ENCODE measurements at places on chromosomes 1 and 21.

DNA sequence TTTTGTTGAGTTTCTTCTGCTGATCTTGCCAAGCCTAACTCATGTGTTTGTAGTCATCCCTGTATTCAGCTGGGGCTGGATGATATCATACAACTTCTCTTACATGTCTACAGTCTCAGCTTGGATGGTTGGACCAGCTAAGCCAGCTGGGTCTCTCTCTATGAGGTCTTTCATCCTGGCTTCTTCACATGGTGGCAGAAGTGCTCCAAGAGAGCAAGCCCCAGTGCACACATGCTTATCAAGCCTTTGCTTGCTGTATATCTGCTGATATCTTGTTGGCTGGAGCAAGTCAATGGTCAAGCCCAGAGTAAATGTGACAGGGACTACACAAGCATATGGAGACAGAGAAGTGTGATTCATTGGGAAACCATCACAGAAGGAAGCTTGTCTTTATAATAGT lies 29.2 kb upstream of the SLC44A5 start:
- no peak for DNase-seq

DNA sequence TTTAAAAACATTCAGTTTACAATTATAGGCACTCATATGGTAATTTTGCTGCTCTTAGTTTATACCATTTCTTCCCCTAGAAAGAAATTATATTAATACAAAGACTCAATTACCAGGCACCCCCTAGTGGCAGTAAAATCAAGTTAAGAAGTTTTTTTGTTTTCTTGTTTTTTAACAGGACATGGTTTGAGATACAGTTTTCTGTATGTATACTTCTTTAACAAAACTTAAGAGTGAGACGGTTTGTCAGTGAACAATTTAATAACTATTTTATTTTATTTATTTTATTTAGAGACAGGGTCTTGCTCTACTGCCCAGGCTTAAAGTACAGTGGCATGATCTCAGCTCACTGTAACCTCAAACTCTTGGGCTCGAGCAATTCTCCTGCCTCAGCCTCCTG lies 224.6 kb downstream of the FAF1 start:
- DNase-seq, result peak; percentile 55

DNA sequence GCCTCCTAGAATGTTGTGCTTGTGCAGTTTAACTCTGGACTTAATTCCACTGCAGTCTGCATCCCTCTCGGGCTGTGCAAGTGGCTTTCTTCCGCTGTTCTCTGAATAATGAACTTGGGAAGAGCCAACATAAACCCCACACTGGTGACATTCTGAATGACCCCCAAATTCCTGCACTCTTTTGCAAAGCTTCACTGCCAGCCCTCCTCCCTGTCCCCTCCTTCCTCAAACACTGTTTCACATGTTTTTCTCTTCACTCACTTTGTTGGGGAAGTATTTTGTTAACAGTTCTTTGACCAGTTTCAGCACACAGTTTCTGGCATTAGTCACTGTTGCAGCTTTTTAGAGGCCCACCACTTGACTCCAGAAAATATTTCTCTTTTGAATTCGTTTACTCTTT lies 39.7 kb downstream of the GNG12 start:
- no peak for DNase-seq

DNA sequence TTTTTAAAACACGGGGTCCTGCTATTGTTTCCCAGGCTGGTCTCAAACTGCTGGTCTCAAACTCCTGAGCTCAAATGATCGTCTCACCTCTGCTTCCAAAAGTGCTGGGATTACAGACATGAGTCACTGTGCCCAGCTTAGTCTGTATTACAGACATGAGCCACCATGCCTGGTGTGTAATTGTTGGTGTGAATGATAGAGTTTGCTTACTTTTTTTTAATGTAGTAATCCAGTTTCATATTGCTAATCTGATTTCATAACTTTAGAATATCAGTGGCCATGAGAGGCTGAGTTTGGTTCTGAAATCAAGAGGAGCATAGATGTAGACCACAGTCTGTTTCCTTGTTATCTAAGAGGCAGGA lies 3.4 kb downstream of the EPB41 start:
- DNase-seq, result no peak

- DNase-seq, result no peak
Measured at GRCh38 chr1:201090541-201090940, 21.7 kb downstream of the CACNA1S start.

DNA sequence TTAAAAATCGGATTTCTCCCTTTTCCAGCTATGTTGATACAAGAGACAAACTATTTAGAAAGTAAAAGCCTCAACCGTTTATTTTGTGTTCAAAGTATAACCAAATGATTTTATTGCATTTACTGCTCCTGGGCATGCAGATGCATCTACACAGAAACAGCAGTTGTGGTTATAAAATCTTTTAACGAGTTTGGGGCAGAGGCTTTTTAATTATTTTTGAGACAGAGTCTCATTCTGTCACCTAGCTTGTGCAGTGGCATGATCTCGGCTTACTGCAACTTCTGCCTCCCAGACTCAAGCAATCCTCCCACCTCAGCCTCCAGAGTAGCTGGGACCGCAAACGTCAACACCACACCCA lies 33.6 kb downstream of the ZNF496 start:
- DNase-seq, result no peak

DNA sequence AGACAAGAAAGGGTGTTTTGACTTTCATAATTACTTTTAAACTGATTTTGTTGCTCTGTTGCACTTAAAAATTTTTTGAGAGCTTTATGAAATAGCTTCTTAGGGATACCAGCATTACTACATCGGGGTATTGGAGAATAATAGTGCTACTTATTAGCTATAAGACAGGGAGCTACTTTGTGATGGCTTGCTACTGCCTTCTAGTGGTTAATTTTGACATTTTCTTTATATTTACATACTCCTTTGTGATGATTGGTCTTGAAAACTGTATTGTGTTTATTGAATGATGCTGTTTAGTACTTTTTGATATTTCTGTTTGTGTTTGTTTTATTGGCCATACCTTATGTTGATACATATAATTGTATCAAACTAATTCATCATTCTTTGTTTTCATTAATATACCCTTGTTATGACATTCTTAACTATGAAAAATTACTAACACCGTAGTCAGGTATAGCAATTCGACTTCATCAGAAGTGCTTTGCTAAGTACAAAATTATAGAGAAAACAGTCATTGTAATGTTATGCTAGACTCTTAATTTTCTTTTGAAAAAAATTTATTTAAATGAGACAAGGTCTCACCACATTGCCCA lies 85.5 kb downstream of the CLIC4 start:
- peak; percentile 81 for DNase-seq

DNA sequence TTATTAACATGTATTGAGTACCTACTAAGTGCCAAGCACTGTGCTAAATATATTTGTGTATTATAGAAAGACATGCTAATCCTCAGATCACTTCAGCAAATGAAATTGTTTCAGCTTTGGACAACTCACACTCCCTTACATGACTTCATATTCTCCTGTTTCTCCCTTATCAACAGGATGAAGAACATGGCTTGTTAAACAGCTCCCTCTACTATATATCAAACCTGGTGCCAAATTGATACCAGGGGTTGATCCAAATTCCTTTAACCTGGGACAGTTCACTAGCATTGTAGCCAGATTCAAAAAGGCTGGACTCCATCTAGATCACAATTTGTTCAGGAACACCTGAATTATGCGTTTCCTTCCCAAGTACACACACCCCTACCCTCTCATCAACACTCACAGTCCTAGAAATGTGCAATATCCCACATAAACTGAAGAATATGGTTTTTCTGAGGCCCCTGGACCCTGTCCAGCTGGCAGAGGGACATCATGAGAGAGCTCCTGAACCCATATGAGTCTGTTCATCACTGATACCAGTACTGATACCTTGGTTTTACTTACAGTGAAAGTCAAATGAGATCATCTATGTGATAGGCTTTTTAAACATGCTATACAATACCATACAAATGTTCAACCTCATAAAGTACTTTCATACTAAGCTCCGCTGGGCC lies 47.0 kb upstream of the PALMD start:
- DNase-seq, result no peak

GRCh38 chr1:232291261-232291660 lies 338.7 kb downstream of the SIPA1L2 start:
- no peak for DNase-seq

DNA sequence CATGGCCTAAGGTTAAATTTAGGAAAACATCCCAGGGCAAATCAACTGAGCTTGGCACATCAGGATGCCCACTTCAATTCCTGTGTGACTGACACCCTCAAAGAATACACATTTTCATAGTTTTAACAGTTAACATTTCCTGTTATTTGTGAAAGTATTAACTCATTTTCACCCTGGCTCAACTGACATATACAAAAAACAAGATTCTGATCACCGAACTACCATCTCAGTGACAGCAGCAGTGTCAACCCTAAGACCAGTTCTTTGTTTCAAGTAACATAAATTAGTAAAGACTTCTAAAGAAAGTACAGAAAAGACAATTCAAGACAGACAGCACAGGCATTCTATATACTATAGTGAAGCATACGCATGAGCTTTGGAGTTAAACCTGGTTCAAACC lies 69.0 kb upstream of the SDC3 start:
- no peak for DNase-seq

GRCh38 chr1:87120779-87121178 lies 206.3 kb downstream of the HS2ST1 start:
- peak; percentile 10 for DNase-seq

- no peak for DNase-seq
Measured at GRCh38 chr21:28856588-28857250, 136.0 kb downstream of the LTN1 start.

DNA sequence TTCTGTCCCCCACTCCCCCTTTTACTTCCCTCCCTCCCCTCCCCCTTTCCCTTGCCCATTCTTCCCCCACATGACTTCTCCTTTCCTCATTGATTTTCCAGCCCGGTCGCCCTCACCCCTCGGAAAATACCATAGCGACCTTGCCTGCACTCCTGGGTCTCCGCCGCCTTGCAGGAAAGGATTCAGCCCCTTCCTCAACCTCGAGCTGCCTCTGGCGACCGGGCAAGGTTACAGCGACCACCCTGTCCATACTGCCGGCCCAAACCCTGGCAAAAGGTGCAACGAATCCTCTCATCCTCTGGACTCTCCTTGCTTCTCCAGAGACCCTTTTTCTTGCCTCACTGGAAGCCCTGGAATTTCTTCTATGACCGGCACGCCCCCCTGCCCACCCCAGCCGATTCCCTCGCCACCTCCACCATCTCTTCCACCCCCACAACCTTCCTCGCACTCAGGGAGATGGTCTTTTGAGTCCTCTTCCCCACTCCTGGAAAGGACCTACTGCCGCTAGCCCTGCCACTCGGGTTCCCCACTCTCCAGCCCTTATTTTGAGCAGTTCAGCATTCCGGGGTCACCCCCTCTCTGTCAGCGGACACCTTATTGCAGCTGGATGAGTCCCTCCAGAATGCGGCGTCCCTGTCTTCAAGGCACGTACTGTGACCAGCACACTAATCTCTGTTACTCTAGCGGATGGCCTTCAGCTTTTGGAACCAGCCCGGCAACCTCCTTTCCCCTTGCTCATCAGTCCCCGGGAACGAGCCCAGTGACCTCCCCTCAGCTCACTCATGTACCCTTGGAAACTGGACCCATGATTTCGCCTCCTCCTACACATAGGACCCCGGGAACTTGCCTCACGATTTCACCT lies 846 bp downstream of the NSUN4 start:
- no peak for DNase-seq

DNA sequence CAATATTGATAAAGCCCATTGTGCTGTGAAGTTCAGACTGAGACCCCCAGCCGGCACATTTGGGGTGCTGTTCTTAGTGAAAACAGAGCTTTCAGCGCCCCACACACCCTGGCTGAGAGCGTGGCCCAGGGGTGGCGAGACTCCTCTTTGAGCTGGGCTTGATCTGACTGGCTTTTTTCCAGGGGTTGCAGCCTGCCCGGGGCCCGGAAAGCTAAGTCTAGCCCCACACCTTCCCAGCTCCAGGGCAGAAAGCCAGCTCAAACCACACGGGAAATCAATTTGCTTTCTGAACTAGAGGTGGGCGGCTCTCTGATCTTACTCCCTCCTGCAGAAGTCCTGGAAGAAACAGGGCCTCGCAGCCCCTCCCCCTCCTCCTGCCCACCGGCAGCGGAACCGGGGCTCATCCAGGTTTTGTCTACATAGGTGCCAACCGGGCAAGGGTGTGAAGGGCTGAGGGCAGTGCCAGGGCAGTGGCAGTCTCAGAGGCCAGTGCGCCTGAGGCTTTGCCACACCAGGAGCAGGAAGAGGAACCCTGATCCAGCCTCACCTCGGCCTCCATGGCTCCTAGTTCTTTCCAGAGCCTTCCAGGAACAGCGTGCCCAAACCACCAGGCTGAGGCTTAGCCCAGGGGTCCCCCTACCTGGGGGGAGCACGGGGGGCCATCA lies 155.3 kb downstream of the NPHP4 start:
- DNase-seq, result peak; percentile 18

GRCh38 chr1:203327684-203328457 lies 22.6 kb downstream of the BTG2 start:
- peak; percentile 62 for DNase-seq

DNA sequence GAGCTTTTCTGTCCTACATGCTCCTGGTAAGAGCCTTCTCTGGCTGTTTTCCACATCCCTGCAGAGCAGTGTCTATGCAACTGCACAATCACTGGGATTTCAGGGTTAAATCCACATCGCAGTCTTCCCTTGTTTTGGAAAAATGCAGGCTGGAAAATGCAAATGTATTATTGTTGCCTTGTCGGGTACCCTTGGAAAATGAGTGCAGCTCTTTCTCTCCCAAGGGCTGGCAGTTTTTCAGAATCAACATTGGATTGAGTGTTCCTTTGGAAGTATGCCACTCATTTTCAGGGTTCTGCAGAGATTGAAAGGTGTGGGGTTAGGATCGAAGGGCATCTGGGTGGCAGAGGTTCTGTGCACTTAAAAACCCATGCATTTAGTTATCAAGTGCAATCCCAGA lies 3.2 kb downstream of the NOS1AP start:
- DNase-seq, result no peak

DNA sequence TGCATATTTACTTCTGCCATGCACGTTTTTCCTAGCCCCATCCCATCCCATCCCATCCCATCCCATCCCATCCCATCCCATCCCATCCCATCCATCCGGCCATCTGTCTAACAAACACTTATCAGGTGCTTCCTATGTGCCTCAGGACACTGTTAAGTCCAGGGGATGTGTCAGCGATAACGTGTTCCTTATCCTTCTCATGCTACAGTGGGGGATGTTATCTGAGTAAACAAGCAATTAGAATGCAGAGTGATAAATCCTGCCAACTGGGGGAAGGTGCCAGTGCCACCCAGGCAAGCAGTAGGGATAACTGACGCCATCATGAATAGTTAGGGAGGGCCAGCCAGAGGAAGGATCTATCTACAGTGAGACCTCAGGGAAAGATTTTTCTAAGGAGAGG lies 304.2 kb downstream of the CAMTA1 start:
- no peak for DNase-seq

GRCh38 chr21:45454926-45455673 lies 50.1 kb downstream of the COL18A1 start:
- DNase-seq, result no peak
